ENCODE measurements at places on chromosomes 5 and 9. TPM values are rescaled to one million over a fixed set of nuclear protein-coding genes. Genes with fewer than 3 reads are reported as not detected.
A peak's percentile ranks its signal among the peaks of the same experiment; 100 is the strongest.

SLC23A1 gene
- total RNA-seq, result not detected

DNA sequence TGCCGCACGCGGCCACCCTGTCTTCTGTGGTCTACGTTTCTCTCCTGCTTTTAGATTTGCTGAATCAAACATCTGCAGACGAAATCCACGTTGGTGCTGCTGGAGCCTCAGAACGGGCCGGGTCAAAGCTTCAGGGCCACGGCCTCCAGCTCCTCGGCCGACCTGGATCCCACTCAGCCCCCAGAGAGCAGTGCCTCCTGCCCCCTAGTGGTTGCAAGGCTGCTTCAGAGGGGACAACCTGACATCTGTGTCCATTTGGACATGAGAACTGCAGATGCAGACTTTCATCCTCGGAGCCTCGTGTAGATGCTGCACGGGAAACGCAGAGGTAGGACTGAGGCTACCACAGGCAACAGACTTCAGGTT lies 23.0 kb upstream of the SLC6A3 start:
- peaks cover 12% of the 10 kb centered on the region for H3K36me3 ChIP-seq
- no peaks in the 10 kb centered on the region for H3K27me3 ChIP-seq
- no peak for DNase-seq

DNA sequence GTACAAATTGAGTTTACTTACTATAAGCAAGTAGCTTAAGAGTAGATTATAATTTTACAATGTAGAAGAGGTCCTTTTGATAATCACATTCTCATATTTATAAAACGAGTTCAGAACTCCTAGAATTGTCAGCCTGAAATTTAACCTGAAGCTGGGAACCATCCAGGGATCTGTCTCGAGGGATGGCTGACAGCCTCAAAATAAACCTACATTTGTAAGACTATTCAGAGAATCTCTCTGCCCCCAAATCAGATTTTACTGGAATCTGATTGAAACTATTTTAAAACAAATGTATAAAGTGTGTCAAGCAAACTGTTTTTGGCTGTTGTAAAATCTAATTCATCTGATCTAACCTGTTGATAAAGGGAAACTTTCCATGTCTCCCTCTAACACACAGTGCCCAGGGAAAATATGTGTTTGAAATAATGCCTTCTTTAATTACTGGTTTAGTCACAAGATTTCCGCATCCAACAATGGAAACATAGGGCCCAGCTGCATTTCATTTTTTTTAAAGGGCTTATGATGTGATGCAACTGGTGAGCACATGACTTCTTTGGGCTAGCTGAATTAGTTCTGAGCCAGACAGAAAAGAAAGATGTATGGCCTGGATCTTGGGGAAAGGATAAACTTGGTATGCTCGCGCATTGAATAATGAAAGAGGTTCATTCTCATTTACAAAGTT lies 30.3 kb downstream of the SLC25A46 start:
- H3K27me3 ChIP-seq, result no peaks in the 10 kb centered on the region
- no peak overlapping the region for H3K4me3 ChIP-seq
- H3K27ac ChIP-seq, result no peak overlapping the region
- H3K36me3 ChIP-seq, result no peaks in the 10 kb centered on the region

DNA sequence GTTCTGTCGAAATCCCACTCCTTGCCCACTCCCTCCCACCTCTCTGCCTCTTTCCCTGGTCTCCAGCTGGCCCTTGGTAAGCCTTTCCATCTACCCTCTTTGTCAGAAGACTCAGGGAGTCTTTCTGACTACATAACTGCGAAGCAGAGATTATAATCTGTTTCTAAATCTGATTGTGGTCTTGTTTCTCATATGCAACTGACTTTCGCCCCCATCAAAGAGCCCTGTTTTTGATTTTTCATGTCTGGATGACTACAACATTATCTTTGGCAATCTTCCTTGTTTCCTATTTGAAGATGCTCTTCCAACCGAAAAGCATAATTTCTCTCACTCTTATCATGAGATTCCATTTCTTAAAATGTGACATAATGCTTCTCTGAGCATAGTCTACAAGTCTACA lies 218.2 kb upstream of the ADAMTSL1 start:
- H3K27me3 ChIP-seq, result no peaks in the 10 kb centered on the region
- no peaks in the 10 kb centered on the region for H3K36me3 ChIP-seq
- DNase-seq, result no peak
- H3K4me3 ChIP-seq, result no peak overlapping the region
- no peak overlapping the region for H3K27ac ChIP-seq

- DNase-seq, result no peak
- no peaks in the 10 kb centered on the region for H3K27me3 ChIP-seq
- peaks cover 39% of the 10 kb centered on the region for H3K4me1 ChIP-seq
- peak overlapping the region; percentile 84 for H3K4me3 ChIP-seq
- H3K36me3 ChIP-seq, result no peaks in the 10 kb centered on the region
These were observed 880 bp downstream of the CARD19 start for GRCh38 chr9:93096811-93097382.

DCP2 gene
- 57.1 TPM for total RNA-seq

DNA sequence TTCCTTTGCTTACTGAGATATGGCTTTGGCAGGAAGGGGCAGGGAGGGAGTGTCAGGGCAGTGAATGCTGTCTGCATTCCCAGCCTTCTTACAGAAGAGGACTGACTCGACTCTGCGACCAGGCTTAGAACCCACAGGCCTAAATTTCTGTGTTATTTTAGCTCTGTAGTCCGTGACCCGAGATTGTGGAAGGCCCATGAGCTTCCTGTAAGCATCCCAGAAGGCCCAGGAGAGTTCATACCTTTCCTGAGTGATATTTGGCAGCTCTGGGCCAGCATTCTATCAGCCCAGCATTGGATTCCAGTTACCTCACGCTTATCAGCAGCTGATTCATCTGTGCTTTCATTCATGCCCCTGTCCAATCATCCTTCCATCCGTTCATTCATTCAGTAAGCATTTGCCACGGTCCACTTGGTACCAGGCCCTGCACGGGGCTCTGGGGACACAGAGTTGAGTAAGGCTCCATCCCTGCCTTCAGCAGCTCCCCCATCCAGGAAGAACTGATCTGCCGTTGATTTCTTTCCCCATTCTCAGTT lies 28.2 kb upstream of the RPL26L1 start:
- no peak overlapping the region for H3K4me3 ChIP-seq
- H3K4me1 ChIP-seq, result no peaks in the 10 kb centered on the region
- no peak overlapping the region for H3K27ac ChIP-seq
- H3K27me3 ChIP-seq, result no peaks in the 10 kb centered on the region
- DNase-seq, result no peak

DNA sequence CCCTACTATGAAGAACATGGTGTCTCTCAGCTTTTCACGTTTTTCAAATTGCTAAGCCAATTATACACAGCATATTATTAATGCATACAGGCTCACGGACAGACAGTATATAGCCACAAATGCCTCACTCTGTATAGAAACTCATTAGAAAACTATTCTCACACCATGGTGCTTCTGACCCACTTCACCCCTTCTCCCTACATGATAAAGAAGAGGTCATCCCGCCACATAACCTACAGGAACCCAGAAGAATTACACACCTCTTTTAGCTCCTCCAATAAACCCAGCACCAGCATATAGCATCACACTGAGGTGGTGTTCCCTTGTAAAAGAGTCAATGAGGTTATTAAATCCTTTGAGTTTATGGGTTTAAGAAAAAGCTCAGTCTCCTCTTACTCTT lies 5.6 kb downstream of the TLE1 start:
- peaks cover 7% of the 10 kb centered on the region for H3K36me3 ChIP-seq
- H3K27me3 ChIP-seq, result no peaks in the 10 kb centered on the region
- DNase-seq, result no peak
- H3K4me1 ChIP-seq, result peaks cover 11% of the 10 kb centered on the region

- H3K36me3 ChIP-seq, result no peaks in the 10 kb centered on the region
- no peak overlapping the region for H3K27ac ChIP-seq
- H3K4me1 ChIP-seq, result no peaks in the 10 kb centered on the region
- no peak overlapping the region for H3K4me3 ChIP-seq
These were observed 68.5 kb upstream of the CEP78 start for GRCh38 chr9:78167356-78167755.

Data from HCT116 (cell line).